ENCODE measurements at places on chromosomes 7 and 10. TPM values are rescaled to one million over a fixed set of nuclear protein-coding genes. Genes with fewer than 3 reads are reported as not detected.

DNA sequence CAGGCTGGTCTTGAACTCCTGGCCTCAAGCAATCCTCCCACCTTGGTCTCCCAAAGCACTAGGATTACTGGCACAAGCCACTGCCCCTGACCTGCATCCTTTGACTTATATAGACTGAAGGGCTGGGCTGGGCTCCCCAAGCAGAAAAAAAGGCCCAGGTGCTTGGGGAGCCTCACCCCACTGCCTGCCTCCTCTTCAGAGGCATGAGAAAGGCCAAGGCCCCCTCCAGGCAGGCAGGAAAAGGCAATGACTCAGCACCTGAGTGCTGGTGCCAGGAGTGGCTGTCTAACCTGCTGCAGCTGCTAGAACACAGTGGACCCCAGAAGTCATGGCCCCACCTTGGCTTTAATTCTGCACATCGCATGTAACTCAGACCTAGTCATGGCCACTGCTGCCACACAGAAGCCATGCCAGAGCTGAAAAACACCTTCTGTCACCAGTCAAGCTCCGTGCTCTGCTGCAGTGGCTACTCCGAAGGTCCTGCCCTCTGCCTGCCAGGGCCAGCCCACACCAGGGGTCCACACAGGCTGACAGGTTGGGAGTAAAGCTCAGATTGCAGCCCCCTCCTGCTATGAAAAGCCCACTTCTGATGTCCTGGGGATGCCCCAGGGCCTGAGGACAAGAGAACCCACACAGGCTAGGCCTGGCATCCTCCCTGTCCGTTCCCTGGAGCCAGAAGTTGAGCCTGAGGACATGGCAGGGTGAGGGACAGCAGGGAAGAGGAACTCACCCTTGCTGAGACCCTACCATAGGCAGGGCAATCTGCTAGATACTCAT is 48.5 kb downstream of the GRID1 start:
- DNase-seq: no peak

DNA sequence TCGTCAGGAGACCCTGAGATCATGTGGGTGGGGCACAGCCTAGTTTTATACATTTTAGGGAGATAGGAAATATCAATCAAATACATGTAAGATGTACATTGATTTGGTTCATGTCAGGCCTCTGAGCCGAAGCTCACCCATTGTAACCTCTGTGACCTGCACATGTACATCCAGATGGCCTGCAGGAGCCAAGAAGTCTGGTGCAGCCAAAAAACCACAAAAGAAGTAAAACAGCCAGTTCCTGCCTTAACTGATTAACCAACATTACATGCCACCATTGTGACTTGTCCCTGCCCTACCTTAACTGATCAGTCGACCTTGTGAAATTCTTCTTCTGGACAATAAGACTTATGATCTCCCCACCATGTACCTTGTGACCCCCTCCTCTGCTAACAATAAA is 16.0 kb upstream of the LRRC61 start:
- DNase-seq: no peak

DNA sequence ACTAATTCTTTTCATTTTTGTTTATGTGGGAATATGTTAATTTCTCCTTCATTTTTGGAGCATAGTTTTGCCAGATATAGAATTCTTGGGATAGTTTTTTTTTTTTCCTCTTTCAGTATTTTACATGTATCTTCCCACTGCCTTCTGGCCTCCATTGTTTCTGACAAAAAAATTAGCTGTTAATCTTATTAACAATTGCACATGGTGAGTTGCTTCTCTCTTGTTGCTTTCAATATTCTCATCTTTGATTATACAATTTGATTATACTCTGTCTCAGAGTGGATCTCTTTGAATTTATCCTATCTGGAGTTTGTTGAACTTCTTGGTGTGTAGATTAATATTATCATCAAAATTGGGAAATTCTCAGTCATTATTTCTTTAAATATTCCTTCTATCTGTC is 41.4 kb upstream of the HABP2 start:
- no peak for DNase-seq

DNA sequence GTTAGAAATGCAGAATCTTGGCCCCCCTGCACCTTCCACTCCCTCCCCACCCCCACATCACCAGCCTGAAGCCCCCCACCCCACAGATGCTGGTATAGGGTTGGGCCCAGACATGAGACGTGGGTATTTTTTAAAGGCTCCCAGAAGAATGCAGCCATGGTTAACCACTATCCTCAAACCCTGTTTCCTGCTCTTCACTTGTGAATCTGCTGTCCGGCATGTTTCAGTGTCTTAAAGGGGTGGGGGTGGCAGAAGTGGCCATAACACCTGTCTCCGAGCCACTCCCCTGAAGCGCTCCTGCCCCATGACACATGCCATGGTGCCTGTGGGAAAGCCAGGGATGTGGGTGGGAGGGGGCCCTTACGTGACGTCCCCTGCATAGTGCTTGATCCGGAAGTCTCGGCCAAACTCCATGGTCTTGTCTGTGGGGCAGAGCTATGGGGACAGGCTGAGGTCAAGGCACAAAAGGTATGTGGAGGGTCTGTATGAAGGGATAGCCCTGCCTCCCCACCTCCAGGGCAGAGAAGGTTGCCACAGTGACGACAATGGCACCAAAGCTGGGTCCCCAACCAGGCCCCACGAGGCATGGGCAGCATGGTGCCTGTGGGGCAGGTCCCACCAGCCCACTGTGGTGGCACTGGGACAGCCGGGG is 9.6 kb downstream of the MYO1G start:
- DNase-seq: no peak

DNA sequence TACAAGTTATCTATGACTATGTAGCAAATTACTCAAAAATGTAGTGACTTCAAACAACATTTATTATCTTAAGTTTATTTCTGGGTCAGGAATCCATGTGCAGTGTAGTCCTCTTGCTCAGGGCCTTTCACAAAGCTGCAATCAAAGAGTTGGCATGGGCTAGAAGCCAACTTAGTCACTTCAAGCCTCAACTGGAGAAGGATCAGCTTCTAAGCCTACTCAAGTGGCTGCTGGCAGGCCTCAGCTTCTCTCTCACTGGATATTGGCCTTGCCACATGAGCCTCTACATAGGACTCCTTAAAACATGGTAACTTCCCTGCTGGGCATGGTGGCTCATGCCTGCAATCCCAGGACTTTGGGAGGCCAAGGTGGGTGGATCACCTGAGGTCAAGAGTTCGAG is 5.0 kb upstream of the NFE2L3 start:
- DNase-seq: no peak

DNA sequence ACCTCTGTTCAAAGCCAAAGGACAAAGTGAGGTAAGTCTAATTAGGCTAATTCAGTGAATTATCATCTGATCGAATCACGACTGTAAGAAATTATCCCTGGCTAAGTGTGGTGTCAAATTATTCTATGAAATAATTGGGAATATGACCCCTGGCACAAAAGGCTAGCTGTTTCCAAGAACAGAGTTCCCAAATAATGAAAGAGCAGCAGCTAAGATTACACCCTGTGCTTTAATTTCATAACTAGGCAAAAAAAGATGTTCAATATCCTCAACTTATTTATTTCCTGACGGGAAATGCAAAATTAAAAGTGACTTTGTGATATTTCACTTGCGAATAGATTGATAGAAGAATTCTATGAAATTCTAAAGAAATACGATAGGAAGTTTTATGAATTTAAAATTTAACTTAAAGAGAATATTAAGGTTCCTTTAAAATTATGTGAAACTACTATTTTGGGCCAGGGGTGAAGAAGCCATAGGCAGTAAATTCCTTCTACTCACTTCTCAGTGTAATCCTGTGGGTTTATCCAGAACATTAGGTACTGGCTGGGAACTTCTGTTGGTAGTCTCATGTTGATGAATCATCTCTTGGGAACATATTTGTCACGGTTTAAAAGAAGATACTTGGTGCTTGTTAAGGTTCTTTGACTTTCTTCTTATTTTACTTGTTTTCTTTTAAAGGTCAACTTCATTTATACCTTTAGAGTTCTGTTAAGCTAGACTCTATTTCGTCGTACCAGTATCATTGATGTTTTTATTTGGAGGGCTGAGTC is 148.5 kb downstream of the POLR1F start:
- DNase-seq: no peak

DNA sequence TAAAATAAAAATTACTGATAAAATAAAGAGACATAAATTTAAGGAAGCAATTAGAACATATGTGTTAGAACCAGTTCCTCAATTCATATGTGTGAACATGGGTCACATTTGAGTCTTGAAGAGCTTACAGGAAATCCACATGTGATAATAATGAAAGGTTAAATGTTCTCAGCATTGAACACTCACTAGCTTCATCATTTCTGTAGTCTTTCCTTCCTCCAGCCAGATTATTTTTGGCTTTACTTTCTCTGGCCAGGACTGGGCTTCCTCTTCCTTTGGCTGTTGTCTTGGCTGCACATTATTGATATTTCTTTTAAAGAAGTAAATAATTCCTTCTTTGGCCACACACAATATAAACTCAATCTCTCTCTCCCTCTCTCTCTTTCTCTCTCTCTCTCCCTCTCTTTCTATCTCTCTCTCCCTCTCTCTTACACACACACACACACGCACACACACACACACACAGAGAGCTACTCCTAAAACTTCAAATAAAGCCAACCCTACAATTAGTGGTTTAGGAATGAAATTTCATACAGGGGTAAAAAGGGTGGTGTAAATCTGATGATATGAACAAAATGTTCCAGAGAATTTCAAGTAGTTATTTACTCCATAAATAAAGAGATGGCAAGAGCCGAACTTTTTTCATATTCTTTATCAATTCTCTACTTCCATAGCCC is 171.2 kb downstream of the REEP3 start:
- no peak for DNase-seq

GRCh38 chr7:112726076-112726475 is 64.1 kb downstream of the TMEM168 start:
- DNase-seq: no peak

GRCh38 chr7:24981171-24981951 is 1.4 kb upstream of the OSBPL3 start:
- DNase-seq: peak; percentile 44

DNA sequence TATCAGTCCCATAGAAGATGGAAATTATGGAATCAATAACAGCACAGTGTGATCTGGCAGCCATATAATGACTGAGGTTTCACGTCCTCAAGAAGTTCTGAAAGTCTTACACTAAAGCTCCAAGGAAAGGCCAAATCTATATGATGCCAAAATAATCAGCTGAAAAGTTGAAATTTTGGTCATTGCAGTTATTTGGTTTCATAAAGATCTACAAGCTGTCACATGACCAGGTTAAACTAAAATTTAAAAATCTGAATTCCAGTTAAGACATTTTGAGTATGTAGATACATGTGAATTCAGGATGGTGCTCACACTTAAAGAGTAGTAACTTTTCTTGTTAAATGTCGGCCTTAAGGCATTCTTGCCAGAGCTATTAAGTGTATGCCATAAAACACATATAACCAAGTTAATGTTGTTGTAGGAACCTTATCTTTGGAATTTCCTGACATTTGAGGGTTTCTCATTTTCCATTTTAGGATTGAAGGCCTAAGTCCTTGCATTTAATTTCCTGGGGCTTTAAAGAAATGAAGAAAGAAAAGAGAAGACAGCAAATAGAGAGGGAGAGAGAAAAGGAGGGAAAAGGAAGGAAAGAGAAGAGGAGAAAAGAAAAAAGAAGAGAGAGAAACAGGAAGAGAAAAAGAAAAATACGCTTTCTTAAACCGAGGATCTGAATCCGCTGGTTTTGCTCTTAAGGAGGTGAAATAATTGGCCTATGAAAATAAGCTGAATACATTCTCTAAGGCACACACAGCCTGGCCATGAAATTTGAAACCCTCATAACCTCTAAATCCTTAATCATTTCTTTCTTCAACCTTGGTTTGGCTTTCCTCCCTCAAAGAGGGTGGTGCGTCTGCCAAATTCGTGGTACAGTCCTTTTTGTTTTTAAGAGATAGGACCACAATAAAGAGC is 43.8 kb downstream of the DENND2A start:
- DNase-seq: no peak

- no peak for DNase-seq
Observed at GRCh38 chr7:73519867-73520672, 2.0 kb downstream of the BAZ1B start.

DNA sequence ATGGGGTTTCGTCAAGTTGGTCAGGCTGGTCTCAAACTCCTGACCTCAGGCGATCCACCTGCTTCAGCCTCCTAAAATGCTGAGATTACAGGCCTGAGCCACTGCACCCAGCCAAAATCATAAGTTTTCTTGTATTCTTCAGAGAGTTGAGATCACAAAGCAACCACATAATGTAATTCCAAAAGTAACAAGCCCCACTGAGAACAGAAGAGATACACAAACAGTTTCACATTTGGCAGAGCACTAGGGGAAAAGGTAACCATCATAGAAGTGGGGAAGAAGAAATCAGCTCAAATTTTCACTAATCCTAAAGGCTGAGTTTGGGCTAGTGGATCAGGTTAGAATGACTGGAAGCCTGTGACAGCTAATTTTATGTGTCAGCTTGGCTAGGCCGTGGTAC is 5.4 kb upstream of the CEP41 start:
- DNase-seq: no peak

Gene NPM3
- total RNA-seq: 17.7 TPM

Gene MSS51
- 2.0 TPM for total RNA-seq

Gene GBX1
- total RNA-seq: not detected

Gene OR6V1
- total RNA-seq: not detected

Gene RARRES2
- 143 TPM for total RNA-seq
